Activated CD4-positive, alpha-beta T cell treated with anti-CD3 and anti-CD28 coated beads for 36 hours (primary cell): ENCODE measurements at places on chromosomes 2 and 18.

GRCh38 chr18:21134895-21135294 is 23.3 kb upstream of the ROCK1 start:
- peak; percentile 29 for DNase-seq

DNA sequence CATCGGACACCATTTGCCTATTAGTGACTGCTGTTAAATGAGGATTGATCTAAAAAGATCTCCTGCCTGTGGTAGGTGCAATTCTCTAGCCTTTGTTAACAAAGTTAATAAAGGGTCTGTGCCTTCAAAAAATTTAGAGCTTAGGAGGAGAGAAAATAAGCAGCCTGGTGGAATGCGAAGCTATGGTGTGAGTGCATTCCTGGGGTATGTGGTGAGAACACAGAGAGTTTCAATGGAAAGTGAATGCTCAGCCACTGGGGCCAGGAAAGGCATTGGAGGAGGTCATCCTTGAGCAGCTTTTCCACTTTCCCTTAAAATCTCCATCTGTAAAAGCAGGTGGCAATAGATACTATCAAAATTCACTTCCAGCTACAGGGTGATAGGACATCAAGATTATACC is 331.2 kb upstream of the LRATD1 start:
- DNase-seq: no peak

DNA sequence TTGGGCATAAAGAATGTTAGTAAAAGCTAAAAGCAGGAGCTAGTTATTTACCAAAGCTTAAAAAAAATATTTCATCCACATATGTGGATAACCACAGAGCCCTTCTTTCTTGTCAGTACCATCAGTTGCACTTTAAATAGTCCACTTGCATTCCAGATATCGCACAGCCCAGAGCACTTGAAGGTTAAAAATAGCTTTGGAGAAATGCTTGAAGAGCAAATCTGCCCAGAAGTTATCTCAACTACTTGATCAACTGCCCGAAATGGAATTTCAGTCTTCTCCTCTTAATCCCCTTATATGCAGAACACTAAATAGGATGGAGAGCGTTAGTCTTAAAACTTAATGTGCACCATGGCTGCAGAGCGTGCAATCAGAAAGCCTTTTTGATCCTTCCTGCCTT is 148.3 kb downstream of the PLEKHA3 start:
- no peak for DNase-seq

GRCh38 chr2:50401772-50402653 is 629.9 kb downstream of the NRXN1 start:
- peak; percentile 64 for DNase-seq

GRCh38 chr2:27838502-27838901 is 51.7 kb downstream of the RBKS start:
- DNase-seq: no peak

DNA sequence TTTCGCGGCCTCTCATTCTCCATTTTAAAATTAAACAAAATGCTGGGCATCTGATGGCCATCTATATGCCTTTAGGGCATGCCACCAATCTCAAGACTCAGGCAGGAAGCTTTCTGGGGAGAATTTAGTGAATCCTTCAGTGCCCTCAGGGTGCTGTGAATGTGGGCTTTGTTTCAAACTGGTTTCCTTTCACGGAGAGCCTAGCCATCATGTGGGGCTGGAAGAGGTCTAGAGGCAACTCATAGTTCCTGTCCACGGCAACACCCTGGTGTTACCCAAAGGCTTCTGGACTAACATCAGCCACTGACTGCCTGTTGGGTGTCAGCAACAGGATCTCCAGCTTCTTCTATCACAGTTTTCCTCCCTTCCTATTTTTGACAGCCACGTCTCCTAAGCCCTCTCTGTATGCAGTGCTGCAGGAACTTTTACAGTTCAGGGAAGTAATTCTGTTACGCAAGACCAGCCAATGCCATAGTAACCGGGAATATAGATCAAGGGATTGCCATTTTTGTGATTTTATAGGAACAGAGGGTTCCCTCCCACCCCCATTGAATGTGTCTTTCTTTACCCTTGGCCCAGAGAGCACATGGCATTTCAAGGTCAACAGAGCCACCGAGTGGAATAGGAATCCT is 7.9 kb upstream of the WDR33 start:
- DNase-seq: no peak

- no peak for DNase-seq
Measured at GRCh38 chr2:78535395-78535794, 490.1 kb upstream of the REG3G start.

DNA sequence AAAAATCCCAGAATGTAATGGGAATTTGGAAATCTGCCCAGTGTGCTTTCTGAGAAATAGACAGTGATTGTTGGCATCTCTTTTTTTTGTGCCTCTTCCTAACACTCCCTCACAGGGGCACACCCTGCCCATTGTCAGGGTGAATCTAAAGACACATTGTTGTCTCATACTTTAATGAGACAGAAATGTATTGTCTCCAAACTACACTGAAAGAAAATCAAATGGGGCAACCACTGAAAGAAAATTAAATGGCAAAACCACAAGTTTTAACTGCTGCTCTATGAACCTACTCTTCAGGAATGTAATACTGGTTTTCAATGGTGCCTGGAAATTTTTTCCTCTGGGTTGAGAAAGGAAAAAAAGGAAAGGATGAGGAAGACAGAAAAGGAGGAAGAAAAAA is 43.2 kb upstream of the GLS start:
- DNase-seq: no peak

GRCh38 chr2:197209742-197210408 is 100.7 kb downstream of the ANKRD44 start:
- DNase-seq: peak; percentile 82

- DNase-seq: no peak
Measured at GRCh38 chr18:11147962-11148679, 1.2 kb downstream of the PIEZO2 start.

DNA sequence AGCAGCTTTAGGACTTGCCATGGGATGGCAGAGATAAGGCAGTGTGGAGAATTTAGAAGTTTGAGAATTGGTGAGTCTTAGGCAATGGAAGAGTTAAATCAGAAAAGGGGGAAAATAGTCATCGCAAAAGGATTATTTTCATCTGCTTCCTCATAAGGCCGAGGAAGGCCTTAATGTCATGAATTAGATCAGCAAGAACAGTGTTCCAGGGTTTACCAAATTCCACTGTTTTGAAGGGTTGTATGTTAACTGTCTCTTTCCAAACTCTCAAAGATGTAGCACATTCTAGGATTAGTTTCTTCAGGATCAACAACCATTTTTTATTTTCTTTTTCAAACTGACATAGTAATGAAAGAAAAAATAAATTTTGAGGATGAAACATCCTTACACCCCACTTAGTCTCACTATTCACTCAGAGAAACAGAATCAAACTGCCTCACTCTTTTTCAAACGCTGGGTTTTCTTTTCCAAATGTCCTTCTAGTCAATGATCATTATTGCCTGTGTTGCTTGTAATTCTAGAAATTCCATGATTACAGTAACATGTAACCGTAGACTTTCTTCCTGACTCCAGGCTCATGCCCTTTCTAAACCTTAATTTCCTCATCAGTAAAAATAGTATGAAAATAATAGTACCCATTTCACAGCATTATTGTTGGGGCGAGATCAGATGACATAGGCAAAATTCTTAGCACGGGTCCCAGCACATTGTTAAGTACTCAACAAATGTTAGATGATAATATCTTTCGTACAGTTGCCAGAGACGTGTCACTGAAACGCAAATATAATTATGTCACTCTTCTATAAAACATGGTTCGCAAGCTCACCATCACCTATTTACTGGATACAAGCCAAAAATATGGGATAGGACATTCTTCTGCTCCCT is 23.6 kb downstream of the ZEB2 start:
- no peak for DNase-seq

- DNase-seq: no peak
Measured at GRCh38 chr18:25795213-25795612, 295.2 kb downstream of the SS18 start.

DNA sequence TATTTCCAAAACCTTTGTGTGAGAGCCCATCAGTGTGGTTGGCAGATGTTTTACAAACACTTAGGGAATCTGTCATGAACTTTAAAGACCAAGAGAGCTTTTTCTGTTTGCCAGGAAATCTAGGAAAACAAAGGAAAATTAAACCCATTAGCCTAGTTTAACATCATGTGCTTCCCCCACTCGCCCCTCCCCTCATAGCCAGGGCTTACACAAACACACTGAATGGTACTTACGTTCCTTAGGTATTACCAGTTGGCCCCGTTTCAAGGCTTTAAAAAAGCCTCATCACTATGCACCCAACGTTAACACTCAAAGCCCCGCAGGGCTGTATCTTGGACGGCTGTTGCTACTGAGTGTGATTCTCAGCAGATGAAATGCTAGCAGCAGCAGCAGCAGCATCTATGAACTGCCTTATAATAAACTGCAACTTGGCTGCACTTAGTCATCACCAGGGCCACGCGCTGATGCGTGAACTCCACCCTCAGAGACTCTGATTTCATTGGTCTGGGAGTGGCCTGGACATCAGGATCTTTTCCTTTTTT is 20.1 kb upstream of the TTC39C start:
- peak; percentile 27 for DNase-seq

GRCh38 chr18:45910405-45911023 is 56.6 kb downstream of the EPG5 start:
- DNase-seq: peak; percentile 81
